ENCODE measurements at places on chromosomes 12 and 14. TPM values are rescaled to one million over a fixed set of nuclear protein-coding genes. Genes with fewer than 3 reads are reported as not detected.

TMTC1 gene
- 5.0 TPM for total RNA-seq

STYK1 gene
- 1.6 TPM for total RNA-seq

CYP27B1 gene
- total RNA-seq, result 1.5 TPM

FITM1 gene
- not detected for total RNA-seq

C14orf119 gene
- total RNA-seq, result 83.9 TPM

TAS2R9 gene
- total RNA-seq, result not detected

FBXL14 gene
- total RNA-seq, result 9.2 TPM

RDH12 gene
- not detected for total RNA-seq

TMBIM4 gene
- 41.2 TPM for total RNA-seq

TTC7B gene
- total RNA-seq, result 42.1 TPM

IGFBP6 gene
- 26.3 TPM for total RNA-seq

CCDC177 gene
- not detected for total RNA-seq

KCNA5 gene
- not detected for total RNA-seq

SCNN1A gene
- total RNA-seq, result 1.3 TPM

SLC7A7 gene
- 13.3 TPM for total RNA-seq

CERS5 gene
- total RNA-seq, result 115 TPM

MGP gene
- total RNA-seq, result not detected

TMEM117 gene
- total RNA-seq, result 10.6 TPM

P2RX2 gene
- not detected for total RNA-seq
